ENCODE measurements at places on chromosomes 5 and 9.

DNA sequence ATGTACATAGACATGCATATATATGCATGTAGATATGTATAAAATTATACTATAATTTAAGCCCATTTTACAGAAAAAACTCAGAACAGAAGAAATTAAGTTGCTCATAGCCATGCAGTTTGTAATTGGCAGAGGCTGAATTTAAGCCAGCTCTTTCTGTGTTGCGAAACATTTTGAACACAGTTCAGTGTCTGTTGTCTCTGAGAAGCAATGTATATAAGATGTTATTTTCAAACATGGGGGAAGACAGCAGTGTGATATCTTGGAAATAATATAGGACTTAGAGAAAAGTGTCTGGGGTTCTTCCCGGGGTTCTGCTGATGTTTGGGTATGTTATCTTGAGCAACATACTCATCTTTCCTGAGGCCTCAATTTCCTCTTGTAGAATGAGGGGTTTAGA is 37.6 kb downstream of the SVEP1 start:
- no peak for DNase-seq

DNA sequence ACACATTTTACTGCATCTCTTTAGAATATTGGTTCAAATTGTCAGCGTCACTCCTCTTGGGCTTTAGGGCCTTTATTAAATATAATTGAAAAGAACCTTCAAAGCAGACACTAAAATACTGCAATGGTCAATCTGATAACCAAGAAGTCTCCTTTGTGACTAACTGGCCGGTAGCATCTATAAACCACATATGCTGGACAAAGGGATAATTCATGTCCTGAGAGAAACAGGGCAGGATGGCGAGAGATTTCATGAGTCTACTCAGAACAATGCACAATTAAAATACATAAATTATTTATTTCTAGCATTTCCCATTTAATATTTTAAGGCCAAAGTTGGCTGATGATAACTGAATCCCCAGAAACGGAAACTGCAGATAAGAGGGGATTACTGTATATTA is 1083.4 kb upstream of the CDH18 start:
- DNase-seq, result no peak

GRCh38 chr5:77012601-77013000 is 17.6 kb upstream of the AGGF1 start:
- no peak for DNase-seq

DNA sequence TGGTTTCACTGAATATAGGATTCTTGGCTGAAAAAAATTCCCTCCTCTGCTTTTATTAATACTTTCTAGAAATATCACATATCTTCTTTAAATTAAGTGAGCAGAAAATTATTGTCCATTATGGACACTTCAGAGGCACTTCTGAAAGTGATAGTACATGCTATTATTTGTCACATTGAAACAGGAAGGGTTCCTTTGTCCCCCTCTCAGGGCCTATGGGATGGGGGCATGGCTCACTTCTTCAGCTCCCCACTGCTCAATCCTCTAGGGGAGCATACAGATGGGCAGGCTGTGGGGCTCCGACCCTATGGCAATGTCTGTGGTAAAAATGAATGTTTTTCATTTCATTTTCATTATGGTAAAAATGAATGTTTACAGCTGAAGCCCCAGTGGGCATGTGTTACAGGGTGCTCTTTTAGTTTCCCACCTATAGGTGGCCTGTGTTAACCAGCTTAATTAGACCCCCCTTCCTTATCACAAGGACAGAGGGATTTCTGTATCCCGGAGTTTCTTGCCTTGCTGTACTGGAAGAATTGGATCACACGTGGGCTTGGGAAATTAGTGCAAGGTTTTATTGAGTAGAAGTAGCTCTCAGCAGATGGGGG is 1225.2 kb downstream of the PTPRD start:
- DNase-seq, result no peak

- no peak for DNase-seq
Observed at GRCh38 chr5:126686451-126687126, 85.8 kb downstream of the PHAX start.

- no peak for DNase-seq
Observed at GRCh38 chr9:97575673-97576200, 57.4 kb downstream of the TSTD2 start.

DNA sequence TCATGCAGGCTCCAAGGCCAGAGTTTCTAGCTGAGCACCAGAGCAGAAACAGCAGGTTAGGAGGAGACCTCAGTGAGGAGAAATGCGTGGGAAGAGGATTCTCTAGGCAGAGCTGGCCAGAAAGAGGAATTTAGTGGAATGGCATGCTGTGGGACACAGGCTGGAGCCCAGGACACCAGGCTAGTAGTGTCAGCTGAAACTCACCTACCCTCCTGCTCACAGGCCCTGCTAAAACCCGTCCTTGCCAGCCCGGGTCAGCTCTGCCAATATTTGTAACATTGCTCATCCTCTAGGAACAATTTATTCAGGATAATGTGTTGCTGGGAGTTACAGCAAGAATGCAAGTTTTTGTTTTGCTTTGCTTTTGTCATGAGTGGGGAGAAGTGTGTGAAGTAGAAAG is 40.2 kb upstream of the AGXT2 start:
- DNase-seq, result no peak

GRCh38 chr9:130561056-130561455 is 18.3 kb upstream of the FUBP3 start:
- no peak for DNase-seq

GRCh38 chr9:129676975-129677374 is 11.5 kb downstream of the PRRX2 start:
- no peak for DNase-seq

- no peak for DNase-seq
Observed at GRCh38 chr9:38345851-38346755, 46.4 kb upstream of the ALDH1B1 start.

DNA sequence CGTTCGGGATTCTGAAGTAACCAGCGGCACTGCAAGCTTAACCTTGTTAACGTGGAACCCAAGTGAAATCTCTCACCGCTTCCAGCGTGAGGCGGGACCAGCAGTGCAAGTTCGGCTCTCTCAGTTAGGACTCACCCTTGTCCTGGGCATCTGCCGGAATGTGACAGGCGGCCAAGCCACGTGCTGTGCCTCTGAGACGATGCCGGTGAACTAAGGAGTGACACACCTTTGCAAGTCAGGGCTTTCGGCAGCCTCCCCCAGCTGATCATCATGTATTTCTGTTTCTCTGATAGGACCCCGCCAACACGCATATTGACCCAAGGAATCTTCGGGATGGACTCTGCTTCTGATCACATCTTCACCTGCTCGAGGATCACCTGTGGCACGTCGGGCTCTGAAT is 415.0 kb upstream of the IRX1 start:
- no peak for DNase-seq

DNA sequence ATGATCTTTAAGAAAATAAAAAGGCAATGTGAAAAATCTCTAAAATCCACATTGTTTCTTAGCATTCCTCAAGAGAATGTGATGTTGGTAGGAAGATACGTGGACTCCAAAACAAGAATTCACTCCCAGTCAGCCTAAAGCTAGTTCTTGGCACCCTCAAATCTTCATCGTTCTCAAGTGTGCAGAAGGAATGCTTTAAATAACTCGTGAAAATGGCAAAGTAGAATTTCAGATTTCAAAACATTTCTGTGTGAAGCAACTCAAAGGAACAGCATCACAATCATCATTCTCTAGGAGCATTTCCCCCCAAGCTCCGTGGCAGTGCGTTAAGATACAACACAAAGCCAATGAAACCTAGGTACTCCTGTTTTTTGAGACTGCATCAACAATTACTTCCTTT is 185.1 kb upstream of the DMAC1 start:
- no peak for DNase-seq

DNA sequence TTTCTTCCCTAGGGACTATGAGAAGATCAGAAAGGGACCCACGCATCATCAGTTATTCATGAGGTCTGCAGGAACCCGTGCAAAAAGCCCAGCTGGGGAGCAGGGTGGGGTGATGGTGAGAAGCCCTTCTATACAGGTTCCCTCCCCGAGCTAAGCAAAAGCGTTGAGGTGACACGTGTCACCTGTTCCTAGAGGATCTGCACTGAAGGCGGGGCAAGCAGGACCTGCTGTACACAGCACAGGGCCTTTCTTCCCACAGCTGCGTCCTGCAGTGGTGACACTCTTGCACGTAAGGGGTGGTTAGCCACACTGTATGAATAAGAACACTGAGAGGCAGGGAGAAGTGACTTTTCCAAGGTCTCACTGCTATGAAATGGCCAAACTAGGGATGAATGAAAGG is 37.2 kb upstream of the SH3PXD2B start:
- peak; percentile 1 for DNase-seq

GRCh38 chr5:132296412-132297016 is 2.3 kb downstream of the SLC22A4 start:
- no peak for DNase-seq

- peak; percentile 44 for DNase-seq
Observed at GRCh38 chr9:114616684-114617520, 5.8 kb downstream of the TMEM268 start.

GRCh38 chr5:120236360-120236759 is 227.7 kb upstream of the PRR16 start:
- no peak for DNase-seq

- DNase-seq, result peak; percentile 14
Observed at GRCh38 chr9:69885931-69886330, 65.3 kb downstream of the CFAP95 start.

DNA sequence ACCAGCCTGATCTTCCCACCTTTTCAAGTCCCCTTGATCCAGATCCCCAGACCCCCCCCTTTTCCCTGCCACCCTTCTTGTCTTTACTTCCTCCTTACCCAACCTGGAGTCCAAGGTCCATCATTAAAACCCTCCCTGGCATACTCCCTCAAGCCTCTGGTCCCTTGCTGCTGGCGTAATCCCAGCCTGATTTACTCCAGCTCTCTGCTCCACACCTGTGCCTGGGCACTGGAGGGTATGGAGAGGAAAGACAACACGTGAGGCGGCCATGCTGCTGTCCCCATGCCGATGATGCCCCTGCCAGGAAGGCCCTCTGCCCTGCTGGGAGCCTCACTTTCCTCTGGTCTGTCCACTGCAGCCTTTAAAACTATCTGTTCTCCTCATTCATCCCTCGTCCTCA is 5.1 kb downstream of the B4GALT7 start:
- no peak for DNase-seq

- no peak for DNase-seq
Observed at GRCh38 chr5:97888439-97888838, 705.4 kb upstream of the RIOK2 start.

DNA sequence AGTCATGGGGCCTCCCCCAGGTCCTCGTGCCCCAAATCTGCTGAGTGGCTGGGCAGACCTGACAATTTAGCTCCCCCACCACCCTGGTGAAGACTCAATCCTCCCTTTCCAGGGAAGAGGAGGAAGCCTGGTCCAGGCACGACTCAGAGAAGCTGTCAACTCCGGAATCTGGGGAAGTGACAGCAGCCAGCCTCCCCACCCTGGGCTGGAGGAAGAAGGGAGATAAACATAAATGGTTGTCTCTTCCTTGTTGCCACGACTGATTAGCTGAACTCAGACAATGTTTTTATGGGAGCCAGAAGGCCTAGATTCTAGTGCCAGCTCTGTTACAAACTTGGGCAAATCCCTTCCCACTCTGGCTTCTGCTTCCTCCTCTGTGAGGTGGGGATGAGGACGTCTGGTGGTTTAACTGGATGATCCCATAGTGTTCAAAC is 15.4 kb downstream of the CCDC69 start:
- no peak for DNase-seq

DNA sequence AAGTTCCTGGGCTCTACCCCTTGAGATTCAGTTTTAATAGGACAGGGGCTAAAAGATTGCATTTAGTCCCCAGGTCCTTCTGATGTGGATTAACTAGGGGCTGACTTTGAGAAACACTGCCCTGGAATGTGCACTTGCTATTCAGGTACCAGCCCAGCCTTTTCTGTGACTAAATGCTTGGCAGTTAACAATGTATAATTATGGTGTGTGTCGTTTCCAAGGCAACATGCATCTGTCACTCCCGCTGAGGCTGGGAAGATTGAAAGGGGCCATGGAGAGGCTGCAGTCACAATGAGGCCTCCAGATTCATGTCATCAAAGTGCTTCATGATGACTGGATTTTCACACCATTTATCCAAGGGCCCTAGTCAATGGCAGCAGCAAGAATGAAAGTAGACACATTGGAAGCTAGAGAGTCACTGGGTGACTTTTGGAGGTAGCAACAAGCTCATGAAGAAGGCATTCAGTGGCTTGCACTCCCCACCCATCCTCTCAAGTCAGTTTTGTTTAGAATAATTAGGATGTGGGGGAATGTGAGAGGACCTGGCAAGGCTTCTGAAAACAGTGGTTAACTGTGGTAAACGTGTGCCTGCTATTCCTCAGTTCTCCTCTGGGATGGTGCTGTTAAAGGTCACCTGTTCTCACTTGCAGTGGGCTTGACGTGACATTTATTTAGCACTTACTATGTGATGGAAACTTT is 28.3 kb downstream of the RAI14 start:
- no peak for DNase-seq

GRCh38 chr5:103894882-103895281 is 332.3 kb upstream of the NUDT12 start:
- DNase-seq, result peak; percentile 74

- DNase-seq, result no peak
Observed at GRCh38 chr5:59132131-59132530, 549.3 kb downstream of the RAB3C start.

- DNase-seq, result no peak
Observed at GRCh38 chr5:5941486-5941885, 436.9 kb downstream of the MED10 start.

- DNase-seq, result no peak
Observed at GRCh38 chr9:130200038-130200849, 28.0 kb downstream of the NCS1 start.

- no peak for DNase-seq
Observed at GRCh38 chr5:153988510-153988909, 50.2 kb downstream of the FAM114A2 start.

- DNase-seq, result no peak
Observed at GRCh38 chr5:83097689-83098231, 20.4 kb downstream of the XRCC4 start.

- DNase-seq, result peak; percentile 89
Observed at GRCh38 chr9:130682421-130683121, 11.0 kb upstream of the EXOSC2 start.

GRCh38 chr9:127218818-127219217 is 45.8 kb upstream of the GARNL3 start:
- DNase-seq, result no peak

- DNase-seq, result no peak
Observed at GRCh38 chr9:107274953-107275422, 8.1 kb upstream of the RAD23B start.

DNA sequence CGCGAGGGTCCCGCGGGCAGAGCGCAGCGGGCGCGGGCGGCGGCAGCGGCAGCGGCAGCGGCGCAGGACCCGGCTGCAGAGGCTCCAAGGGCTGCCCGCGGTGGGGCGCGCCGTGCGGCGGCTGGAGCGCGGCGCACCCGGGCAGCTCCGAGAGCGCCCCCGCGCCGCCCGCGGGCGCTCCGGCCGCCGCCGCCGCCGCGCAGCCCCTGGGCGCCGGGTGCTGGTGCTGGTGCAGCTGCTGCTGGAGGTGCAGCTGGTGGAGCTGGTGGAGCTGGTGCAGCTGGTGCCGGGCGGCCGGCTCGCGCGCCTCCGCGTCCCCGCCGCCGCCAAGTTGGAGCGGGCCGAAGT is 644 bp downstream of the IER5L start:
- DNase-seq, result no peak

GRCh38 chr5:112643339-112643971 is 94.2 kb upstream of the APC start:
- DNase-seq, result no peak

- no peak for DNase-seq
Observed at GRCh38 chr5:110853267-110853666, 114.5 kb downstream of the SLC25A46 start.

- no peak for DNase-seq
Observed at GRCh38 chr5:55437452-55437851, 97.3 kb downstream of the PLPP1 start.

- DNase-seq, result peak; percentile 13
Observed at GRCh38 chr5:132250547-132250946, 6.9 kb upstream of the PDLIM4 start.
